HFFc6 (cell line): ENCODE measurements at places on chromosomes 7 and 10.

GRCh38 chr7:2129323-2130095, 103.2 kb downstream of the MAD1L1 start:
- DNase-seq, result no peak

DNA sequence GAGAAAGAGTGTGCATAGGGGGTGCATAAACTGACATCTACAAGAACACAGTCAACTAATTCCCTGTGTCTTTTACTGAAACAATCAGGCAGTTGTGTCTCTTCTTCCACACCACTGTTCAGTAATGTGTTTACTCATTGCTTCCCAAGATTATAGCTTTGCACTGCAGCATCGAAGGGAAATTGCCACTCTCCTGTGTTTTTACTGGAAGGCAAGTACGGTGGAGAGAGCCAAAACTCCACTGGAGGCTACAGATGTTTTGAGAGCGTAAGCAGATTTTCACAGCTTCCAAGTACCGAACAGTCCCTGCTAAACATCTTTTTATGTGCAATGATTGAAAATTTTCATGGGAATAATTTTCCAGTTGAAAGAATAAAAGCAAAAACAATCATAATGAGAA, 510.5 kb upstream of the AKR1E2 start:
- DNase-seq, result no peak

- no peak for DNase-seq
Measured at GRCh38 chr7:43942250-43942649, 16.0 kb downstream of the UBE2D4 start.

DNA sequence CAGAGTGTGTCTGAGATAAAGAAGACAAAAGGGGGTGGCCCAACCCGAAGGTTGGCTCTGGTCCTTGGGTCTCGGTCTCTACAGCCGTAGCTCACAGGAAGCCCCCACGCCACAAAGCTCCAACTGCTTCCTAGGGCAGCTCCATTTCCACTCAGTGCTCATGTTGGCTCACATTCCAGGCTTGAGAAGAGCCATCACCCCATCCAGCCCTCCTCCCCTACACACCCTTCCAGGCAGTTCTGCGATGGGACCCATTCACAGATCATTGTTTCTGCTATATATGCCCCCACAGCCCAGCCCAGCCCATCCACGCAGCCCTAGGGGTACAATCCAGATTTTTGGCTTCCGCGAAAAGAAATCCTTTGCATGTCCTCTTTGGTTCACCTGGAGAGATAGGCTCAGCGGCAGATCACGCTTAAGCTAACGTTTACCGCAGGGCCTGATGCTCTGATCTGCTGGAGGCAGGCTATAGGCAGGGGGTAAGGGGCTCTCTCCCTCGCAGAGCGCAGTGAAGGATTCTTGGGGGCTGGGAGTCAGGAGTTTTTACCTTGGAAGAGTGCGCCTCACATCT, 6.2 kb upstream of the HOXA11 start:
- no peak for DNase-seq

- no peak for DNase-seq
Measured at GRCh38 chr10:92327445-92328433, 36.8 kb downstream of the MARCHF5 start.

- DNase-seq, result no peak
Measured at GRCh38 chr10:72238392-72239175, 22.5 kb upstream of the ASCC1 start.

GRCh38 chr10:110220398-110220797, 13.0 kb downstream of the MXI1 start:
- no peak for DNase-seq

DNA sequence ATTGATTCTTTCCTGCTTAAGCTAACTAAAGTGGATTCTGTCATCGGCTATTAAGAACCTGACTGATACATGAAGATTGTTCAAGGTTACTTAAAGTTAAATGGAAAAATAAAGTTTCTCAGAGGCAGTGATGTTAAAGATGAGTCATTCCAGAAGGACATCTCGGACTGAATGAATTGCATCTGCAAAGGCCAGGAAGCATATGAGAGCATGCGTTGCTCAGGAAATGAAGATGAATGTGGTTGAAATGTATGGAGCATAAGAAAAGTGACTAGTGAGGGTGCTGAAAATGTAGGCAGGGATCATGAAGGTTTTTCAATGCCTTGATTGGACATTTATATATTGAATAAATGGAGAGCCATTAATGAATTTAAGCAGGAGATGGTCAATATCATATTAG, 133.9 kb upstream of the GHITM start:
- DNase-seq, result no peak

- peak; percentile 46 for DNase-seq
Measured at GRCh38 chr10:94194256-94194655, 168.5 kb downstream of the NOC3L start.

- DNase-seq, result no peak
Measured at GRCh38 chr7:42692621-42693020, 219.2 kb downstream of the C7orf25 start.

GRCh38 chr10:43287056-43288007, 20.5 kb upstream of the RASGEF1A start:
- no peak for DNase-seq

GRCh38 chr10:79970062-79970461, 21.2 kb upstream of the SFTPD start:
- no peak for DNase-seq

GRCh38 chr7:151838861-151839381, 38.0 kb downstream of the PRKAG2 start:
- DNase-seq, result no peak

DNA sequence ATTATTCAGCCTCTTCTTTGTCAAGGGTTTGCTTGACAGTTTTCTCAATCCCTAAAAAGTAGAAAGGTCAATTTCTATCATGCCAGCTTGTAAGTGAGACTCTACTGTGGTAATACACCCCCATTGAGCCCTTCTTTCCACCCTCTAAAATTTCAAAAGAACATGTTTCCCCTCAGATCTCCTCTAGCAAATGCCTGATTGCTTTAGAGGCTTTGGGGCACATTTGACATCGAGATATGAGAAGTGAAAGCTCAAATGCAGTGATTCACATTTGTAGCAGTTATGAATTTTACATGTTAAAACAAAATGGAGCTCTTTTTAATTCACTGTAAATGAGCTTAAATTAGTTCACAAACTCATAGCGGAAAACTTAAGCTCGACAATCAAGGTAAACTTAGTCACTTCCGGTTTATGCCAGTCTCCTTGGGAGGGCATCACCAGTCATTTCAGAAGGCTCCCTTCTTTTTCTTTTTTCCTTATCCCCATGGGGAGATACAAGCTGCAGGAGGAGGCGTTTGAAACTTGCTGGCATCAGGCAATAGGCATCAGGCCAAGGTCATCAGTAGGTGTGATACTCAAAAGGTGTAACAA, 55.3 kb upstream of the ADO start:
- no peak for DNase-seq
